ENCODE measurements at places on chromosomes 5 and 9.

DNA sequence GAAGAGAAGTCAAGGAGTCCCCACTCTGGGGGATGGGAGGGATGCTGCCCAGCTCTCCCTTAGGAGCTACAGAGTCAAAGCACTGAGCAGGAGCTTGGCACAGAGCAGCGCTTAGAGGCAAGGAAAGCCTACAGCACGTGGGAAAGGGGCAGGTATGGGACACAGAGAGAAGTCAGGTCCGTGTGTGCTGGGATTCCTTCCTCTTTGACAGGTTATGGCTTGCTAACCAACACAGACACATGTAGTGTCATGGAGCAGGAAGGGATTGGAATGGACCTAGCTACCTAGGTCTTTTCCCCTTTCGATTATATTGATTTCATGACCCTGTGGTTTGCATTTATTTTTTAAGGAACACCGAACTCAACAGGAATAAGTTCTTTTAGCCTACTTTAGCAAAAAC lies 208.5 kb upstream of the TUT7 start:
- DNase-seq: no peak

DNA sequence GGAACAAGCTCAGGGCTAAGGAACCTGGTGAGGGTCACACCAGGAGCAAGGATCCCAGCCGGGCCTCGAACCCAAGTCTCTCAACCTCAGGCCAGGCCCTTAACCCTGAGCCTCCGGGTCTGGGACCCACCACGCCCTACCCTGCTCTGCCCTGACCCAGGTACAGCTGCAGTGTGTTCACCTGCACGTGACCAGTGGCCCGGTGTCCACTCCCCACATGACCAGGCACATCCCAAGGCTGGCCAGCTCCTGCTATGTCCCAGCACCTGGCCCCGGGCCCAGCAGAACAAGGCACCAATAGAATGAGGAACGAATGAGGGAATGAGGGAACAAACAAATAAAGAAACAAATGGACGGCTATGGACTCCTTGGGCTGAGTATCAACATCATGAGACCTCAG lies 112.0 kb upstream of the SARDH start:
- DNase-seq: no peak

- DNase-seq: peak; percentile 48
Observed at GRCh38 chr9:136804509-136805206, 3.1 kb upstream of the RABL6 start.

GRCh38 chr9:77793849-77794248 lies 145.7 kb upstream of the GNA14 start:
- no peak for DNase-seq

DNA sequence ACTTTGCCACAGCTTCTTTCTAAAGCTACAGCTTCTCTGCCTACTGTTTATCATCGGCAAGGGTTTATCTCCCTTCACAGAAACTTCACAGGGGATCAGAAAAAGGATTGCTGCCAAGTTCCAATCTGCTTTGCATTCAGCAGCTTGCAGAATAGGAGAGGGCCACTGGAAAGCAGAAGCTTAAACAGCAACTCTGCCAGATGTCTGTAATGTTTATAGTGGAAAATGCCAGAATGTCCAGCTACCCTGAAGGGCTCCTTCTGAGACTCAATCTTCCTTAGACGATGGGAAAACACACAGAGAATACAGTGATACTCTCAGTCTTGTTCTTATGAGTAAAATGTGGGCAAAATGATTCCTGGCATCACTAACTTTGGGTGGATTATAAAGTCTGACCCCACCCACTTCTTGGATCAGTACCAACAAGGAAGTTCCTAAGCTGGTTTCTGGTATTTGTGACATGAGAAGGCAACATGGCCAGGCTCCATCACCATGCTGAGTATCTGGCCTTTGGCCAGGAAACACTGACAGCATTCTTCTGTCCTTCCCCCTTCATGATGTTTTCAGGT lies 19.0 kb downstream of the STOM start:
- DNase-seq: peak; percentile 47

GRCh38 chr5:43141211-43141610 lies 20.5 kb downstream of the ZNF131 start:
- DNase-seq: no peak

DNA sequence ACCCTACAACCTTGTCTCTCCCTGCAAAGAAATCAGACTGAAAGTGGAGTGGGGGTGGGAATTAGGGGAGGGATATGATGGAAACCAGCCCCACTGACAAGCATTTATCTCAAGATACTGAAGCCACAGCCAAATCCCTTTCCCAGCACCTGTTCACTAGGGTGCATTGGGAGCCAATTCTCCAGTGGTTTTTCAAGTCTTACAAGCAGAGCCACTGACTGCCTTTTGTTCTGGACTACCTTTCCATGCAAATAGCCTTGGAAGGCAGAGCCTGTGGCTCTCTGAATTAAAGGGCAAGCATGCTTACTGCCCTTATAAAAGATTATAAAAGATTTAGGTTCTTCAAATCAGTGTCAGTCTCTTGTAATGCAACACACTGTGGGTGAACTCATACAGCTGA lies 8.8 kb upstream of the GGTA1 start:
- no peak for DNase-seq

GRCh38 chr5:77773734-77774280 lies 2.3 kb downstream of the TBCA start:
- no peak for DNase-seq

DNA sequence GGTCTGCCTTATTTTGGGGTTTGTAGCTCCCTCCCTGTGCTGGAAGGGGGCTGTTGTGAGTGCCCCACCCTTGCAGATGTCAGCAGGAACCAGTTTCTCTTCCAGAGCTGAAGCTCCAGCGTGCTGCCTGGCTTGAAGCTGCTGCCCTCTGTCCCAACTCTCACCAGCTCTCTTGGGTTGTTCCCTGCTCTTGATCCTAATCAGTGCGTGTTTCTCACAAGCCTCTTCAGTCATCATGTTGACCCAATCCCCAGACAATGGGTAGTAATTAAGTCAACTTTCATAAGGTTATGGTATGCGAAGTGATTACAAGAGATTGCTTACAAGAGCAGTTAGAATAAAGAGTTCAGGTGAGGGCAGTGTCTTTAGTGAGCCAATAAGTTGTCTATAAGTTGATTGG lies 57.0 kb downstream of the PDE8B start:
- no peak for DNase-seq

GRCh38 chr5:4928409-4928808 lies 211.7 kb upstream of the ADAMTS16 start:
- DNase-seq: no peak

GRCh38 chr5:91114658-91115057 lies 268.5 kb downstream of the ARRDC3 start:
- DNase-seq: no peak

DNA sequence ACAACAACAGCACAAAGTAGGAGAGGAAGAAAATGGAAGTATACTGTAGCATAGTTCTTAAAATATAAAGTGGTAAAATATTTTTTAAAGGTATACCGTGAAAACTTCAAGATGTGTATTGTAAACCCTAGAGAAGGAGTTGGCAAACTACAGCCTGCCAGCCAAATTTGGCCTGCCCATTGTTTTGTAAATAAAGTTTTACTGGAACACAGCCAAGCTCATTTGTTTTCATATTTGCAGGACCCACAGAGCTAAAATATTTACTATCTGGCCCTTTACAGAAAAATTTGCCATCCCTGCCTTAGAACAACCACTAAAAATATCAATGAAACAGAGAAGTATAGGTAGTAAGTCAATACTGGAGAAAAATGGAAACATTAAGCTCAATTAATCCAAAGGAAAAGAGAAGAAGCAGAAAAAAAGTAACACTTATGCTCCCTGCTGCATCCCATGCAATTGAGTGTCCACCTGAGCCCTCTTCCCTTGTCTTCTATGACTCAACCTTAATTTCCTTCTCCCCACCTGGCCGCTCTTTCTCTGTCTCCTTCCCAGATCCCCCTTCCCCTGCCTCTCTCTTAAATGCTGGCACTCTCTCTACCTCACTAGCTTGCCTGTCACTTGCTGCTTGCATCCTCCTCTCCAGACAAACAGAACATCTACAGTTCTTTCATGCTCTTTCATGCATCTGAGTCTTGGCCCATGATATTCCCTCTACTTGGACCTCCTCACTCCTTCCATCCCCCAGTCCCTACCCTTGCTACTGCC lies 50.6 kb upstream of the FER start:
- no peak for DNase-seq

DNA sequence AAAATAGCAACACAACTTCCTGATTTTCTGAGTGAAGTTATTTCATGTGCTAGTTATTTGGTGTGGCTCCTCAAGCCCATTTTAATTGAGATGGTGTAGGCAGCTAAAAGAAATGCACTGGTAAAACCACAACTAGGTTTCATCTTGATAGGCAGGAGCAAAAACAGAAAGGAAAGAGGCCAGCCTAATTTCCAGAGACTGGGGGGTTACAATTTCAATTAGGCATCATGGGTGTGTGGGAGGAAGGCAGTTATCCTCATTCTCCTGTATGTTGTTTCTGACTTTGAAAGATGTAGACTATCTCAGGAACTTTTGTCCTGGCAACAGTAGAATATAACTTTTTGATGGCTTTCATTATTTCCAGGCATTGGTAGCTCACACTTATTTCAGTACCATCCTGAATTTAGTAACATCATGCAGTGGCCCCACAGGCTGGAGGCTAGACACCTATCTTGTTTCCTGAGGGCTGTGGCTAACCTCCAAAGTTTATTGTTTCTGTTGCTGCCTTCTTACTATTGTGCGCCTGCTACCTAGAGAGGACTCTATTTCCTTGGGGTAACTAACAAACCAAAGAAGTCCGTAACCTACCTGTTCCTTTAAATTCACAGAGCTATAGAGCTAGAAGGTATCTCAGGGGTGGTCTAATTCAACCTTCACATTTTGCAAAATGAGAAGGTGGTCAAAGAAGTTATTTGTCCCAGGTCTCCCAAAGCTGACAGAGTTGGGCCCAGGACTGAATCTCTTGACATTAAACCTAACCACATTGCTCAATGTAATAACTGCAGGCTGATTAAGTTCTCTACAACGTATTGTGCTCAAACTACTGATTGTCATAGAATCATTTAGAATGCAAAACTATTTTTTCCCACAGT lies 42.4 kb downstream of the FYB1 start:
- no peak for DNase-seq

DNA sequence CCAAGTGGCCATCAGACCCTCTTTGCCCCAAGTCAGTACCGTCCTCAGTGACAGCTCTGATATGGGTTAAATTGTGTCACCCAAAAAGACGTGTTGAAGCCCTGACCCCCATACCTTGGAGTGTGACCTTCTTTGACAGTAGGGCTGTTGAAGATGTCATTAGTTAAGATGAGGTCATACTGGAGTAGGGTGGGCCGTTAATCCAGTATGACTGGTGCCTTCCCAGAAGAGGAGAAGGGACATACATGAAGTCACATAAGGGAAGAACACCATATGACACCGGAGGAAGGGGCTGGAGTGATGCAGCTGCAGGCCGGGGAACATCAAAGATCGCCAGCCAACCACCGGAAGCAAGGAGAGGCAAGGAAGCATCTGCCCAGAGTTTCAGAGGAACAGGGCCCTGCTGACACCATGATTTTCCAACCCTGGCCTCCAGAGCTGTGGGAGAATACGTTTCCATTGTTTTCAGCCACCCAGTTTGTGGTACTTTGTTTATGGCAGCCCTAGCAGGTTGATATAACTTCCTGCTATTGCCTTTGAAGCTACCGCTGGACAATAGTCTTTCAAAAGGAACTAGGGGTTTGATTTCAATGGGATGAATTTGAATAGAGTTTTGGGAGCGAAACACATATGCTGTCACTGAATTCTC lies 36.4 kb upstream of the CPEB4 start:
- DNase-seq: no peak

- DNase-seq: no peak
Observed at GRCh38 chr9:134169724-134170401, 5.5 kb upstream of the RNU6ATAC start.

- DNase-seq: no peak
Observed at GRCh38 chr9:2214707-2215106, 199.6 kb downstream of the SMARCA2 start.

- no peak for DNase-seq
Observed at GRCh38 chr9:103798620-103799019, 295.5 kb upstream of the SMC2 start.

DNA sequence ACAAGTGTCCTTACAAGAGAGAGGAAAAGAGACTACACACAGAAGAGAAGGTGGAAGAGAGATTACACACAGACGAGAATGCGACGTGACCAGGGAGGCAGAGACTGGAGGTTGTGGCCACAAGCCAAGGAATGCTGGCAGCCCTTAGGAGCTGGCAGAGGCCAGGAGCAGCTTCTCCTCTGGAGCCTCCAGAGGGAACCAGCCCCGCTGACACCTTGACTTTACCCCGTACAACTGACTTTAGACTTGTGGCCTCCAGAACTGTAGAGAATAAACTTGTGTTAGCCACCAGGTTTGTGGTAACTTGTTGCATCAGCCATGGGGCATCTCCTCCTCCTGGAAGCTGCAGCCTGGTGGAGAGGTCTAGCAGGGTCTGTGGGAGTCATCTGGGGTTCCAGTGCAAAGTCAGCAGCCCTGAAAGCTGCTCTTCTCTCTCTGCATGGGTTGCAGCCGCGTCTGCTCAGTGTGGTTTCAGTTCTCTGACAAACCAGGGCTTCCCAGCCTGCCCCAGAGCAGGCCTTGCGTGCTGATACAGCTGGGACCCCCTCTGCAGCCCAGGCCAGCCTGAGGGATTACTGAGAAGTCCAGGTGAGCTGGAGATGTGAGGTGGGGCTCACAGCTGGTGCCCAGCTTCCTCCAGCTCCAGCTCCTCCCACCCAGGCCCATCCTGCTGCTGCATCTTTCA lies 30.8 kb upstream of the CNOT6 start:
- DNase-seq: no peak

- DNase-seq: no peak
Observed at GRCh38 chr5:102958481-102959011, 161.4 kb downstream of the GIN1 start.

Measured in kidney (tissue), 22 donors.